ENCODE measurements at places on chromosomes 7 and 10. TPM values are rescaled to one million over a fixed set of nuclear protein-coding genes. Genes with fewer than 3 reads are reported as not detected.

DNA sequence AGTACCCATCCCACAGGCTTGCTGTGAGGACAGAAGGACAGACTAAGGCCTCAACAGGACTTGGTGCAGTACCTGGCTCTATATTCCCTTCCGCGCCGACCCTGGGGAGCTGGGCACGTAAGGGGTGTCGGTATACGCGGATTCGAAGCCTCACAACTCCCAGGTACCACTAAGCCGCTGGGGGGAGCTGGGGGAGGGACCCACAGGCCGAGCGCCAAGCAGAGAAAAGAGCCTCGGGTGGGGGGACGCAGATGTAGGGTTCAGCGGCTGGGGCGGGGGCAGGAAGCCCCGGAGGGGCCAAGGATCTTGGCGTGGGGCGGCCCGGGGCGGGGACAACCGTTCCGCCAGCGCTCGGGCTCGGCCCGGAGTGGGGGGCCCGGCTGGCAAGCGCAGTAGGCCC lies 126.4 kb upstream of the ZNF746 start:
- DNase-seq, result peak; percentile 81

DNA sequence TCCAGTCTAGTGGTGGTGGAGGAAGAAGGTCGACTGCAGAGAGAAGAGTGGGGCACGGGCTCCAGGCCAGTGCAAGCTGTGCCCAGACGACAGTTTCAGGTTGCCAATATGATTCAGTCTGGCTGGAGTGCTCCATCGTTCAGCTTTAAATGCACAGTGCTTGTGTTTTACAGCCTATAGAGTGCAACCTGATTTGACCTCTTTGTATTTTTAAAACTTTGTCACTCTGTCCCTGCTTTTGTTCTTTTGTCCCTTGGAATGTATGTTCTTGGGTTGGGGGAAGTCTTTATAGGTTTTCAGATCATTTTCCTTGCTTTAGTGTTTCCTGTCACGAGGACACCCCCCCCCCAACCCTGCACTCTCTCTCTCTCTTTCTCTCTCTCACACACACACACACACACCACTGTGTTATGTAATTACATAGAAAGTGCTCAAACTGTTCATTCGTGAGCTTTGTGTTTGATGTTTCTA lies 198.0 kb downstream of the CAMK1D start:
- DNase-seq, result no peak

DNA sequence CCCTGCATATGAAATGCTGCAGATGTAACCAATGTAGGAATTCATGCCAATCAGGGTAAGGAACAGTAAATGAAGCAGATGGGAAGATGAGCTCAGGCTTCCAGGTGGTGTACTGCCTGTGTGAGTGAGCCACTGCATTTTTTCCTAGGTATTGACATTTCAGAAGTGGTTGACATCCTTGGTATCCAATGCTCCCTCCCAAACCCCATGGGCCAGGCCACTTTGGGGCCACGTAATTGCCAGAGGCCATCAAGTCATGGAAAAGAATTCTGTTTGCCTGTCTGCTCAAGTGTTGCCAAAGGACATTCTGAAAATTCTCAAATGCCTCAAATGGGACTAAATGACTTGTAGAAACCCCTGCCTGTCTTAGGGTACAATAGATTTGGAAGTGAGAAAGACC lies 384.6 kb downstream of the GATA3 start:
- DNase-seq, result no peak

DNA sequence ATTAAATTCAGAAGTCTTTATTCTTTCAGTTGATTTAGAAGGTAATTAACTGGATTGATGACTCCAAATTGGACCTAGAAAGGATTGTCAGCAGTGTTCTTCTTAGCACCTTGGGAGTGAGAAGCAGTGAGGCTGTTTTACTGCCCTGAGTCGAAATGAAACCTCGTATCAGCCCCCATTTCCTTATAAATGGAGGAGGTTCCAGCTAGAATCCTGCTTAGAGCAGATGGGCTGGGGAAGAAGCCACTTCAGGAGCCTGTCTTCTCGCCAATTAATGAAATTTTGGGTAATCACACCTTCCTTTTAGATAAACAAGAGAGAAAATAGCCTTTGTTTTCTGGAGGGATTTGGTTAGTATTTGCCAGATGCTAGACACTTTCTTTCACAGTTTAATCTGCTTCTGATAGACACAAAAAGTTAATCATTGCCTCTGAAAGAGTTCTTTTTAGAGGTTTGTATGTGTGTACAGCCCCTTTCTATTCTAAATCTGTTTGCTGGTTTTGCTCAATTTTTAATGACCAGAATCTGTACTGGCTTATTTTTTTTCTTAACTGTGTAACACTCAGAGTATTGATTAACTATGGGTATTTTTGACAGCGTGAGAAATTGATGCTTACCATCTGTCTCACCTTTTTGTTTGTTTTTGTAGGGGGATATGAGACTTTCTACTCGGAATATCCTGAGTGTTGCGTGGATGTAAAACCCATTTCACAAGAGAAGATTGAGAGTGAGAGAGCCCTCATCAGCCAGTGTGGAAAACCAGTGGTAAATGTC lies 4.6 kb downstream of the DUSP5 start:
- DNase-seq, result no peak

GRCh38 chr7:83738291-83738835 lies 89.4 kb upstream of the SEMA3E start:
- DNase-seq, result no peak

DNA sequence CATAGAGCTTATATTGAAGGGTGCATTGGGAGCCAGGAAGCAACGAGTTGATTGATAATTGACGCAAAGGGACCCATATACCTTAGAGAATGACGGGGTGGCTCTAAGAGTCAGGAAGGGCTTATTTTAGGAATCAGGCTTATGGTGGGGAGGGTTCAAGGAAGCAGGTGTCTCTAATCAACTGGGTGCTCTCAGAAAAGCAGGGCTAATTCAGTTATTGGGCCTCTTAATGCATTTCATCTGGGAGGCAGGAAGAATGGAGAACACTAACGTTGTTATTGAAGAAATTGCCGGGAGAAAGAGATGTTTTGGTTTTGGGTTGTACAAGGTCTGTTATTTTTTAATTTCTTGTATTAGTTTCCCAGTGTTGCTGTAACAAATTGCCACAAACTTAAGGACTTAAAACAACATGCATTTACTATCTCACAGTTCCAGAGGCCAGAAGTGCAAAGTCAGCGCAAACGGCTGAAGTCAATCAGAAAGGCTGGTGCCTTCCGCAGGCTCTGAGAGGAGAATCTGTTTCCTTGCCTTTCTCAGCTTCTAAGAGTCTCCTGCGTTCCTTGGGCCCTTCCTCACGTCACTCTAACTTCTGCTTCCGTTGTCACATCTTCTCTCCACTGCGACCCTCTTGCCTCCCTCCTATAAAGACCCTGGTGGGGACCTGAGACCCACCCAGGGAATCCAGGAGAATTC lies 328.4 kb upstream of the C7orf33 start:
- no peak for DNase-seq

GRCh38 chr10:77315496-77316129 lies 322.0 kb downstream of the KCNMA1 start:
- no peak for DNase-seq

GRCh38 chr7:67724955-67725354 lies 728.3 kb downstream of the TYW1 start:
- no peak for DNase-seq

GRCh38 chr7:85111761-85112160 lies 75.1 kb downstream of the SEMA3D start:
- DNase-seq, result no peak

- DNase-seq, result no peak
Measured at GRCh38 chr10:120431251-120431651, 25.8 kb upstream of the PLPP4 start.

MMRN2 gene
- 57.0 TPM for total RNA-seq

TMEM225B gene
- 2.0 TPM for total RNA-seq

ASB4 gene
- total RNA-seq, result 0.24 TPM

SLC25A28 gene
- 44.3 TPM for total RNA-seq

WDFY4 gene
- 6.8 TPM for total RNA-seq

ELN gene
- total RNA-seq, result 999 TPM

LEP gene
- total RNA-seq, result 1.5 TPM

CPEB3 gene
- total RNA-seq, result 3.1 TPM

SNX10 gene
- total RNA-seq, result 4.0 TPM

TRIM50 gene
- total RNA-seq, result 0.32 TPM

Measured in posterior vena cava (tissue), 2 donors.